ENCODE measurements at places on chromosomes 2 and 18. TPM values are rescaled to one million over a fixed set of nuclear protein-coding genes. Genes with fewer than 3 reads are reported as not detected.

The RTKN gene
- 21.4 TPM for total RNA-seq

The IL37 gene
- total RNA-seq, result not detected

The ECEL1 gene
- 0.37 TPM for total RNA-seq

DNA sequence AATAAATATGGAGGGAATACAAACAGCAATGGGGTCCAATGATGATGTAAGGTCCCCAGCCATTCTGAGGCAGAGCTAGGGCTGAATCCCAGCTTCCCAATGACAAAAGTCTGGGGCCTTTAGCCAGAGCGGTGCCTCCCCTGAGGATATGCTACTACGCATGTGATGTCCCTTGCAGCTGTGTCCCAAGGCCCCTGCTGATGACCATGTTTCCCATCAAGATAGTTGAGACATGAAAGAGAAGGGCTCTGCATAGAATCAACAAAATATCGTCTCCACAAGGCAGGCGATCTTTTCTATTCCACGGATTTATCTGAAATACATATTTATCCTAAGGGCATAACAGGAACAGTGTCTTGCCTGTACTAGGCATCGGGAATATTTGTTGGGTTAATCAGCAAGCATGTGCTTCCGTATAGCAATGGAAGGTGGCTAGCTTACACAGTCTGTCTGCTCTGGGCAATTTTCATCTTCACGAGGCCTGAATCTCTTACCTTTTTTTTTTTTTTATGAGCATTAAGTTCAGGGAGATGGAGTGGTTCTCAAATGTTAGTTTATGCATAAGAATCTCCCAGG, 284.6 kb downstream of the CNTNAP5 start:
- no peak for DNase-seq

DNA sequence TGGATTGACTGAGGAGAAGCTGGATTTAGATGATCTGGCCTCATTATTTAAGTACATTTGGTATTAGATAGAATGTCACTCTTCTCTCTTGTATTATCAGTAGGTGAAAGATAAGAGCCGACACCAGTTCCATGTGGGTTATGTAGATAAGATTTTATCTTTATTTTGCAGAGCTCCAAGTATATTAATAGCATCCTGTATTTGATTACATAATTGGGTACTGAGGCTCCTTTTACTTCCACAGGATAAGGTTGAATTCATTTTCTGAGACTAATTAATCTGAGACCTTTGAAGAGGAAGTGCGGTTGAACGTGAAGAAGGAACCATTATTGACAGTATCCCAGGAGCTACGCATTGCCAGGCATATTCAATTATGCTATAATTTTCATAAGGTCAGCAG, 32.8 kb upstream of the CD226 start:
- DNase-seq, result no peak

DNA sequence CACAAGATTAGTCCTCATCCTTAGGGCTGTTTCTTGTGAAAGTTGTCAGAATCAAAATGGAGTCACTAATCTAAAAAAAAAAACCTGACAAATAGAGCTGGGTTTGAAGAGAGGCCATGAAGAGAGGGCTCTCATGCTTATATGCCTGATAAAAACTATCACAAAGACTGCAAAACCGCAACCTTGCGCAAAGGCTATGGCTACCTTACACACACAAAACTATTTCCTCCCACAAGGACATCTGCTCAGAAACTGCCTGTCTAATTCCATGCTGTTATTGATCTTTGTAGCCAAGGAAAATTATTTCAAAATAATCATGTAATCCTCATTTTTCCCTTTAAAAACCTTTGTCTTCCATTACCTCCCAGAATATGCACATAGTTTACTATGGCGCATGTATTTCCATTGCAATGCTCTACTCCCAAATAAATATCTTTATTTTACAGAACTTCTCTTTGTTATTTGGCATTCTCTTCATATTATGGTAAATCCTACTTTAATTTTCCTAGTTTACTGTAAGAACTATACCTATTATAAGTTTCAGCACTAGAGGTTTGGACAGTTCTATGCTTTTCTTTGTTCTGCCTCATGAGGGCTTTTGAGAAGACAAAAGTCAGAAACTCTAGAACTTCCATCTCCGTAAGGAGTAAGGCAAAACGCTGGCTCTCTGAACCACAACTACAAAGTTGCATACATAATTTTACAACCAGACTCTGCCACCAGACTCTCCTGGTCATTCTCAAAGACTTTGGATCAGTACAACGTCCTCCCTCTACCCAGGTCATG, 9.6 kb upstream of the DPYSL5 start:
- DNase-seq, result no peak

DNA sequence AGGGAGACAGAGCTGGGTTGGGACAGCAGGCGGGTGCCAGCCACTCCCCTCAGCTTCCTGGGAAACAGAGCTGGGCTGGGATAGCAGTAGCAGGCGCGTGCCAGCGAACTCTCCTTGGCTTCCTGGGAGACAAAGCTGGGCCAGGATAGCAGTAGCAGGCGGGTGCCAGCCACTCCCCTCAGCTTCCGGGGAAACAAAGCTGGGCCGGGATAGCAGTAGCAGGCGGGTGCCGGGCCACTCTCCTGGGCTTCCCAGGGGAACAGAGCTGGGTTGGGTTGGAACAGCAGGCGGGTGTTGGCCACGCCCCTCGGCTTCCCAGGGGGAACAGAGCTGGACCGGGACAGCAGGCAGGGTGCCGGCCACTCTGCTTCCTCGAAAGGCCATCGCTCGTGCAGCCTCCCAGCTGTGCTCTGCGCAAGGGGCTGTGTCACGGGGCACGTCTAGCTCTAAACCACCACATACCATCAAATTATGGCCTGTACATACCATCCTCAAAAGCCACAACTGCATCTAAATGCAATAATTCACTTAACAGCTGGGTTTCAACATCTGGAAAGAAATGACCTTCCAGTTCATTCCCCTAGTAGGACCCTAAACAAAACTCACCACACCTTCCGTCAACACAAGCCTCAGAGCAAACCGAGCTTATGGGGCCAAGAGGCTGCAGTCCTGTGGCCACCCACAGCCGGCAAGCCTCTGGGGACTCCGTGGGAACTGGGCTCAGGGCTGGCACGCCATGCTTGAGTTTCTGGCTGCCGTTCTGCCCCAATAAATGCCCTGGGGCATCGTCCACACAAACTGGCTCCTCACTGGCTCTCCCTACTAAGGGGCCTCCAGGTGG, 228.3 kb downstream of the TWIST2 start:
- no peak for DNase-seq

The TBR1 gene
- total RNA-seq, result not detected

GRCh38 chr2:173599821-173600359, 245.2 kb downstream of the CDCA7 start:
- DNase-seq, result no peak

The C2orf81 gene
- 0.79 TPM for total RNA-seq

GRCh38 chr18:24142376-24142775, 3.5 kb downstream of the CABYR start:
- DNase-seq, result no peak

The NCKAP5 gene
- 2.8 TPM for total RNA-seq

DNA sequence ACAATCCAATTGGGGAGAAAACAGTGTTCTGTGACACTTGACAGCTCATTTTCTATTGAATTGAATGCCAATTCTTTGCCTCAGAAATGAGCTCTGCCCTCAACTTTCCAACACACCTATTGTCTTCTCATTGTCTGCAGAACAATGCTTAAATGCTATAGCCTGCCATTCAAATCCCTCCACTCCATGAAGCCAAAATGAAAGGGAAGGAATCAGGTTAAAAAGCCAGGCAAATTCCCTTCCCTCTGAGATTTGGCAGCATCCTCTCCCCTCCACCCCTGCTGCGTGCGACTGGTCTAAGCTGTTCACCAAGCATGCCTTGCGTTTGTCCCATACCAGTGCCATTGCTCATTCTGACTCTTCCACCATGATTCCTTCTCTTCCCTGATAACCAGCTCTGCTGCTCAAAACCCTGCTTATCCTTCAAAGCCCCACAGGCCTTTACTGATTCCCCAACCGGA, 32.4 kb upstream of the TMEM131 start:
- DNase-seq, result no peak

The RABL2A gene
- 5.3 TPM for total RNA-seq

The MYCN gene
- 0.45 TPM for total RNA-seq

The FSIP2 gene
- 0.20 TPM for total RNA-seq

DNA sequence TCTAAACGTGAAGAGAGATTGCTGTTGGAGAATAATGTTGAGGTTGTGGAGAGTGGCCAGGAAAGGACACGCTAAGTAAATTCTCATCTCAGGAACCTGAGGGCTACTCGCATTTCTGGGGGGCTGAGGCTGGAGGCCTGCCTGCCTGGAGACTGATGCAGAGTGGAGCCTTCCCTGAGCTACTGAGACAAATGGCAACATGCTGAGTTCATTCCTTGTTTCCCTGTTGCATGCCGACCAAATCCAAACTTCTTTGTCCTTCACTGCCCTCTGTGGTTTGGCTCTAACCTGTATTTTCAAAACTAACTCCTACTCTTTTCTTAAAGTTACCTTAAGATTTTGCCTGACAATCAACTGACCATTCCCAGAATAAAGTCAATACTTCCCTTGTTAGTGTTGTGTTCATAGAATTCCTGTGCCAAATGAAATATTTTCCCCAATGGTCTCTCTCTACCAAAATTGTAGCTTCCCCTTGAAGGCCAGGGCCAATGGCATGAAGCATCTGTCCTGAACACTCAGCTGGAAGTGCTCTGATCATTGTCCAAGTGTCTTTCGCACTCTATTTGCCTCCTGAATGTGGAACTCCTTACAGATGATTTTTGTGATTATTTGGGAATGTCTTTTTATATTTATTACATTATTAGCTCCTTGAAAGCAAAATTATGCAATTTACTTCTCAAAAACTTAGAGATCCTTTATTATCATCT, 1085.6 kb downstream of the SOCS6 start:
- DNase-seq, result no peak

DNA sequence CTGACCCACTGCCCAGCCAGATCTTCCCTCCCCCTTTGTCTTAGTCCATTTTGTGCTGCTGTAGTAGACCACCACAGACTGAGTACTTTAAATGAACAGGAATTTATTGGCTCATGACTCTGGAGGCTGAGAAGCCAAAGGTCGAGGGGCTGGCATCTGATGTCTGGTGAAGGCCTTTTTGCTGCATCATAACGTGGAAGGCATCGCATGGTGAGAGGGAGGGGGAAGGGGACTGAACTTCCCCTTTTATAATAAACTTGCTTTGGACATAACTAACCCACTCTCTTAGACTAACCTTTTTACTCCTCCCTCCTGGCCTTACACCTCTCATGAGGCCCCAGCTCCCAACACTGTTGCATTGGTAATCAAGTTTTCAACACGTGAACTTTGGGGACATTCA, 83.8 kb downstream of the MAP4K4 start:
- DNase-seq, result no peak

GRCh38 chr2:136143603-136144451, 25.9 kb upstream of the CXCR4 start:
- no peak for DNase-seq

DNA sequence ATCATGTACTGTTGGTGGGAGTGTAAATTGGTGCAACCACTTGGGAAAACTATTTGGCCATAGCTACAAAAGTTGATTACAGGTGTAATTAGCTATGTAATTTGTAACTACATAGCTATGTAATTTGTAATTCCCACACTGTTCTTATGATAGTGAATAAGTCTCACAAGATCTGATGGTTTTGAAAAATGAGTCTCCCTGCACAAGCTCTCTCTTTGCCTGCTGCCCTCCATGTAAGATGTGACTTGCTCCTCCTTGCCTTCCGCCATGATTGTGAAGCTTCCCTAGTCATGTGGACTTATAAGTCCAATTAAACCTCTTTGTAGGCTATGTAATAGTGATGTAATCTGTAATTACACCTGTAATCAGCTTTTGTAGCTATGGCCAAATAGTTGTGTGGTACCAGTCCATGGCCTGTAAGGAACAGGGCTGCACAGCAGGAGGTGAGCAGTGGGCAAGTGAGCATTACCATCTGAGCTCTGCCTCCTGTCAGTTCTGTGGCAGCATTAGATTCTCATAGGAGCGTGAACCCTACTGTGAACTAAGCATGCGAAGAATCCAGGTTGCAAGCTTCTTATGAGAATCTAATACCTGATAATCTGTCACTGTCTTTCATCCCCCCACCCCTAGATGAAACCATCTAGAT, 133.7 kb upstream of the COPS8 start:
- DNase-seq, result no peak

The KCTD1 gene
- total RNA-seq, result 17.2 TPM

GRCh38 chr2:35501076-35501475, 854.5 kb upstream of the CRIM1 start:
- no peak for DNase-seq

GRCh38 chr2:19785867-19786266, 115.9 kb downstream of the TTC32 start:
- DNase-seq, result no peak

The GCKR gene
- not detected for total RNA-seq

- DNase-seq, result no peak
Measured at GRCh38 chr2:45834372-45834771, 182.9 kb downstream of the PRKCE start.

The FAP gene
- 1.3 TPM for total RNA-seq

DNA sequence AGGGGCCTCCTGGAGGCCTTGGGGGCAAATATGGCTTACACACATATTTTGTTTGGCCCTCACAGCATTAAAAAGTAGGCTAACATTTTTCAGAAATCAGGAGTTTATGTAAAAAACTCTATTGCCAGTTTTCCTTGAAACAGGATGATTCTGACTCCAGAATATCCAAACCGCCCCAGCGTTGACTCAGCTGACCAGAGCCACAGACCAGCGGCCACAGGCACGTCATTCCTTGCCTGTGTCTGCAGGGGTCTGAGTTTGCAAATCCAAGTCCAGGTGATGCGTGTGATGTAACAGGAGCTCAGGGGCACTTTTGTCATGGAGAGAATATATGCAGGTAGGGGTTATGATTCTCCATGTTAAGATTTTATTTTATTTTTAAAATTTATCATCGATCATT, 79.4 kb upstream of the ALKAL2 start:
- DNase-seq, result no peak

The FAM228A gene
- total RNA-seq, result 0.15 TPM

- DNase-seq, result peak; percentile 72
Measured at GRCh38 chr2:231708773-231709635, 679 bp downstream of the PTMA start.

GRCh38 chr18:68041327-68041726, 524.8 kb upstream of the DSEL start:
- no peak for DNase-seq

The ATP5F1A gene
- total RNA-seq, result 1,799 TPM

- DNase-seq, result peak; percentile 28
Measured at GRCh38 chr18:2002604-2003003, 568.7 kb downstream of the METTL4 start.

The M1AP gene
- not detected for total RNA-seq

The TRIM43 gene
- total RNA-seq, result not detected

- DNase-seq, result no peak
Measured at GRCh38 chr2:20415511-20415918, 31.4 kb upstream of the RHOB start.

All from left ventricle myocardium superior (tissue), 1 donor.